ENCODE measurements at places on chromosomes 3 and 15.
A peak's percentile ranks its signal among the peaks of the same experiment; 100 is the strongest.

DNA sequence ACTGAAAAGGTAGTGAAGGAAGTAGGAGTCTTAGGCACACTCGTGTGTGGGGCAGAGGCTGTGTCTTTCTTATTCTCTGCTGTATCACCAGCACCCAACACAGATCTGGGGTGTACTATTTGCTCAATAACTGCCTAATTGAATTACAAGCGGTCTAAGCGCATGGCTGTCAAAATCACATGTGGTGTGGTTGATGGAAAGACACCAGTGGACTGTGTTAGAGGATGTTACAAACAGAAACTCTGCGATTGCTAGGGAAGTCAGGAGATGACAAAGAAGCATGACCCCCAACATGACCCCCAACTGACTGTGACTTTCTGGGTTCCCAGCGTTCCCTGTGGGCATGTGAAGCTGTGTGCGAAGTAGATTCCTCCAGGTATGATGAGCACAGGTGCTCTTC lies 32.0 kb downstream of the ATG7 start:
- DNase-seq = no peak

- no peak for DNase-seq
These were observed 10.0 kb downstream of the BHLHE40 start for GRCh38 chr3:4988983-4989834.

- DNase-seq = no peak
These were observed 1010.9 kb downstream of the NTRK3 start for GRCh38 chr15:87245592-87245991.

GRCh38 chr15:77508541-77509243 lies 88.0 kb downstream of the HMG20A start:
- DNase-seq = no peak

GRCh38 chr3:141454906-141455602 lies 31.8 kb upstream of the RASA2 start:
- peak; percentile 52 for DNase-seq
